ENCODE measurements at places on chromosomes 12 and 14. TPM values are rescaled to one million over a fixed set of nuclear protein-coding genes. Genes with fewer than 3 reads are reported as not detected.

The CDCA3 gene
- polyA plus RNA-seq, result 46.7 TPM

The HOXC11 gene
- polyA plus RNA-seq, result 1.1 TPM

The DBX2 gene
- polyA plus RNA-seq, result not detected

The SLC4A8 gene
- polyA plus RNA-seq, result 2.4 TPM

The PTPRB gene
- 1.8 TPM for polyA plus RNA-seq

- no peaks in the 10 kb centered on the region for H3K4me1 ChIP-seq
- no peak for DNase-seq
- no peaks in the 10 kb centered on the region for H3K27me3 ChIP-seq
- no peak overlapping the region for H3K27ac ChIP-seq
Measured at GRCh38 chr14:70029296-70030132, 150.3 kb downstream of the SMOC1 start.

- no peak for DNase-seq
- H3K4me3 ChIP-seq, result no peak overlapping the region
- H3K27me3 ChIP-seq, result no peaks in the 10 kb centered on the region
- no peaks in the 10 kb centered on the region for H3K4me1 ChIP-seq
- no peak overlapping the region for H3K27ac ChIP-seq
Measured at GRCh38 chr12:57329219-57329618, 78.2 kb upstream of the STAC3 start.

GRCh38 chr12:664075-664778 lies 982 bp upstream of the NINJ2 start:
- DNase-seq, result no peak
- H3K27ac ChIP-seq, result no peak overlapping the region
- H3K4me1 ChIP-seq, result no peaks in the 10 kb centered on the region
- no peak overlapping the region for H3K4me3 ChIP-seq
- H3K36me3 ChIP-seq, result no peaks in the 10 kb centered on the region

DNA sequence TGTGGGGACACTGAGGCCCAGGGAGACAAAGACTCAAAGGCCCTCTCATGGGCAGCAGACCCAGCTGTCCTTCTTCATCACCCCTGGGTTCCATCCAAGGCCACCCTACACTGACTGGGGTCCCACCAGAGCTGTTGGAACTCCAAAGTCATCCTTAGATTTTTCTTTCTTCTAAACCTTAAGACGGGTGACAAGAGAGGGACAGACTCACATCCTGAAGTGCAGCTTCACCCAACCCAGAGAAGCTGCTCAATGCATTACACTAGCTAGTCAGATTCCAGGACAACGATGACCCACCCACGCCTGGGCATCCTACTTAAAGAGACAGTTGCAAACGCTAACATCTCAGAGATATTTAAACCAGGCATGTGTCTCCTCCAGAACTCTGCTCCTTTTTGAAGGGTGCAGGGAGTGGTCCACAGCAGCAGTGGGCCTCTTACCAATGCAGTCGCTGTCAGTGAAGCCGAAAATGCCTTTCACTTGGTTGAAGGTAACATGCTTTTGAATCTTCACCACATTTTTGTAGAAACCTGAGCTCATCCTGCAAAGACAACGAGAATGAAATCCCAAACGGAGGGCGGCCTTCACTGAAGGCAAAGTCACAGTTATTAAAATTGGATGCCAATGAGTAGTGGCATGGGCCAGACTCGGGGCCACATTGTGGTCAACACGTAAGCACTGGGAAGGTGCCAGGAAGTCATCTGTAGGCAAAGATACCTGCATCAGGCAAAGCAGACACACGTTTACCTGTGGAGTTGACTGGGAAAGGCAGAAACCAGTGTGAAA lies 23.4 kb downstream of the SLC25A47 start:
- H3K4me3 ChIP-seq, result no peak overlapping the region
- peaks cover 21% of the 10 kb centered on the region for H3K36me3 ChIP-seq
- DNase-seq, result no peak
- peaks cover 19% of the 10 kb centered on the region for H3K4me1 ChIP-seq
- no peak overlapping the region for H3K27ac ChIP-seq

DNA sequence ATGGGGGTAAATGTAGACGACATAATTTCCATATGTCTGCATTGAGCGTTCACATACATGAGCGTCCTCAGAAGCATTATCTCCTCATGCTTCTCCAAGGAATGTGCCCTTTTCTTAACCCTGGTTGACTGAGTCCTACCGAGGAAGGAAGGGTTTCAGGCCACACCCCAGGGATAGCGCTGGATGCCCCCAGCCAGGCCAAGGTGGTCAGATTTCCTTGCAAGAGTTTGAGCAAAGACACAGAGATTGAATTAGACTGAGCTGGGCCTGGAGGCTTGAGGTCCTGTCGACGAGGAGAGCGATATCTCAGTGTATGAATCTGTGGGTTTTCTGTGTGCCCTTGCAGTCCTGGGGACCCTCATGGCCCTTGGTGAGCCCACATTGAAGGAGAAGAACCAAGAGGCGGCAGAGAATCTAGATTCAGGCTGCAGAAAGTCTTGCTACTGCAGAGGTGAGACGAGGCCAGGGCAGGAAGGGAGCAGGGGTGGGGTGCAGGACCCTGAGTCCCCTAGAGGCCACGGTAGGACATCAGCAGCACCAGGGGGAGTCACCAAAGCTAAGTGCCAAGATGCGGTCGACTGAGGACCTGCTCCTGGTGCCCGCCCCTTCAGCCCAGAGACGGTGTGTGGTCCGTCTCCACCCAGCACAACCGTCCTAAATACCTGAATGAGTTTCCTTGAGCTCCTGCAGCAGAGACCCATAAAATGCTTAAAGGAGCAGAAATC lies 94.7 kb upstream of the DIO3 start:
- no peaks in the 10 kb centered on the region for H3K4me1 ChIP-seq
- DNase-seq, result no peak
- no peaks in the 10 kb centered on the region for H3K36me3 ChIP-seq
- H3K27ac ChIP-seq, result no peak overlapping the region

DNA sequence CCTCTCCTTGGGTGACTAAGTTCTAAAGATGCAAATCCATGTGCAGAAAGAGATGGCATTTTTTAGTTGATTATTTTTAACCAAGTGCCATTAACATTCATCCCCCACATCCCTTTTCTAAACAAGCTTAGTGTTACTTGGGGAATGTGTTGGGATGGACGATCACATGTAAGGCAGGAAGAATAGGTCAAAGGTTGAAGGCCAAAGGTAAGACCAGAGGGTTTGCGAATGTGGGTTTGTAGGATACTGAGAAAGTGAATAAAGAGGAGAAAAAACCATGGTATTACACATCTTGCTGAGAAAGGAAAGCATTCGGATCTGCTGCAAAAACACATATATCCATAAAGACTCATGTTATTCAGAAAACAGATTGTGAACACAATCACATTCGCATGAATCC lies 111.6 kb downstream of the GCH1 start:
- no peaks in the 10 kb centered on the region for H3K36me3 ChIP-seq
- no peak for DNase-seq
- no peaks in the 10 kb centered on the region for H3K4me1 ChIP-seq
- H3K4me3 ChIP-seq, result no peak overlapping the region

- DNase-seq, result peak; percentile 47
- H3K36me3 ChIP-seq, result no peaks in the 10 kb centered on the region
- H3K27me3 ChIP-seq, result no peaks in the 10 kb centered on the region
- no peaks in the 10 kb centered on the region for H3K4me1 ChIP-seq
- no peak overlapping the region for H3K4me3 ChIP-seq
Measured at GRCh38 chr12:42568952-42569915, 20.3 kb downstream of the PRICKLE1 start.

GRCh38 chr12:110560048-110560447 lies 23.1 kb downstream of the PPTC7 start:
- H3K27me3 ChIP-seq, result no peaks in the 10 kb centered on the region
- no peak for DNase-seq
- no peak overlapping the region for H3K4me3 ChIP-seq
- no peak overlapping the region for H3K27ac ChIP-seq
- no peaks in the 10 kb centered on the region for H3K36me3 ChIP-seq

- peak; percentile 1 for DNase-seq
- H3K4me1 ChIP-seq, result no peaks in the 10 kb centered on the region
- peaks cover 10% of the 10 kb centered on the region for H3K36me3 ChIP-seq
Measured at GRCh38 chr12:71900091-71900490, 38.6 kb upstream of the TPH2 start.

DNA sequence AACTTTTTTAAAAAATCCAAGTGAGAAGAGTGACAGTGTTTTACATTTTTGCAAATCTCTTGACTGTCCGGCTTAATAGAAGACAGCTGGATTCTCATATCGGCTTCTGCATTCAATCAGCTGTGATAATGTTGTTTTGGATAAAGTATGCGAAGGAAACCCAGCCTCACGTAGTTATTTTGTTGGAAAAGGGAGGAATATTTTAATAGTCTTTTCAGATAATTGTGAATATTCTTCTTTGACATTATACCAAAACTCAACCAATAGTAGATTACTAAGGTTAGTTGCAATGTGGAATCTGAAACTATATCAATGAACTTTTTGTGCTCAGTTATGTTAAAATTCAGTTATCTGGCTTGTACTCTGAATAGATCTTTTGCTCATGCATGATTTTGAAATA lies 276.5 kb downstream of the ZFP36L1 start:
- H3K27ac ChIP-seq, result no peak overlapping the region
- H3K4me1 ChIP-seq, result peaks cover 2% of the 10 kb centered on the region
- no peak for DNase-seq
- H3K36me3 ChIP-seq, result no peaks in the 10 kb centered on the region
- no peak overlapping the region for H3K4me3 ChIP-seq
- no peaks in the 10 kb centered on the region for H3K27me3 ChIP-seq

- DNase-seq, result no peak
- H3K4me3 ChIP-seq, result no peak overlapping the region
- H3K27me3 ChIP-seq, result no peaks in the 10 kb centered on the region
- peaks cover 2% of the 10 kb centered on the region for H3K4me1 ChIP-seq
Measured at GRCh38 chr14:101726954-101727302, 34.6 kb upstream of the PPP2R5C start.

DNA sequence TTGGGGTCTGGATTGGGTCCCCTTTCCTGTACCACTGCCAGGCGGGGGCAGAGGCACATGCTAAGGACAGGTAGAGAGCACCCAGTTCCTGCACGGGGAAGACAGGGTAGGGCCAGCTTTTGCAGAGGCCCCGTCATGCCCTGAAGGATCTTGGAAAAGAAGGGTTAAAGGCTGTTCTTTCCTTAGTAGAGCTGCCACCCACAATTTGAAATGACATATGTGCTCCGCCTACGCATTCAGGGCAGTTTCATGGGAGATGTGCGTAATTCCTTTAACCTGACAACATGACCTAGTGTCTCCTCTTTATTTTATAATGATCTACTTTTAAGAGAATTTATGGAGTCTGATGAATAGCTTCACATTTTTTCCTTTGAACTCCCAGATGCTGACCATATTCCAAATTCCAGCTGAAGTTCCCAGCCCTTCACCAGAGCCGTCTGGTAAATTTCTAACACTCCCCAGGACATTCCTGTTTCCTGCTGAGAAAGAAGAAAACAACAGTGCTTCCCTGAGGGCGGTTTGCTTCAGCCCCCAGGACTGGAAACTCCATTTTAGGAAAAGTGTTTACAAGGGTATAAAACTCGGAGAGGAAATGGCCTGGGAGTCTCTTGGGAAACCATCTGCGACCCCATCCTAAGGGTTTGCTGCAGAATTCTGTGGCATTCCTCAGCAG lies 58.9 kb upstream of the PLEKHG3 start:
- H3K4me3 ChIP-seq, result no peak overlapping the region
- H3K36me3 ChIP-seq, result no peaks in the 10 kb centered on the region
- no peak for DNase-seq
- H3K4me1 ChIP-seq, result peaks cover 5% of the 10 kb centered on the region
- H3K27me3 ChIP-seq, result no peaks in the 10 kb centered on the region
- peak overlapping the region; percentile 72 for H3K27ac ChIP-seq

- no peak overlapping the region for H3K27ac ChIP-seq
- no peaks in the 10 kb centered on the region for H3K4me1 ChIP-seq
- H3K4me3 ChIP-seq, result no peak overlapping the region
- H3K36me3 ChIP-seq, result no peaks in the 10 kb centered on the region
- no peak for DNase-seq
Measured at GRCh38 chr14:23377573-23378563, 1.0 kb downstream of the CMTM5 start.

- no peak for DNase-seq
- no peak overlapping the region for H3K27ac ChIP-seq
- H3K4me1 ChIP-seq, result no peaks in the 10 kb centered on the region
Measured at GRCh38 chr12:47268501-47269454, 189.0 kb upstream of the AMIGO2 start.

GRCh38 chr14:24315807-24316596 lies 4.7 kb downstream of the LTB4R start:
- no peak overlapping the region for H3K4me3 ChIP-seq
- peaks cover 14% of the 10 kb centered on the region for H3K36me3 ChIP-seq
- H3K27me3 ChIP-seq, result peaks cover 3% of the 10 kb centered on the region
- peak; percentile 95 for DNase-seq
- peaks cover 5% of the 10 kb centered on the region for H3K4me1 ChIP-seq

DNA sequence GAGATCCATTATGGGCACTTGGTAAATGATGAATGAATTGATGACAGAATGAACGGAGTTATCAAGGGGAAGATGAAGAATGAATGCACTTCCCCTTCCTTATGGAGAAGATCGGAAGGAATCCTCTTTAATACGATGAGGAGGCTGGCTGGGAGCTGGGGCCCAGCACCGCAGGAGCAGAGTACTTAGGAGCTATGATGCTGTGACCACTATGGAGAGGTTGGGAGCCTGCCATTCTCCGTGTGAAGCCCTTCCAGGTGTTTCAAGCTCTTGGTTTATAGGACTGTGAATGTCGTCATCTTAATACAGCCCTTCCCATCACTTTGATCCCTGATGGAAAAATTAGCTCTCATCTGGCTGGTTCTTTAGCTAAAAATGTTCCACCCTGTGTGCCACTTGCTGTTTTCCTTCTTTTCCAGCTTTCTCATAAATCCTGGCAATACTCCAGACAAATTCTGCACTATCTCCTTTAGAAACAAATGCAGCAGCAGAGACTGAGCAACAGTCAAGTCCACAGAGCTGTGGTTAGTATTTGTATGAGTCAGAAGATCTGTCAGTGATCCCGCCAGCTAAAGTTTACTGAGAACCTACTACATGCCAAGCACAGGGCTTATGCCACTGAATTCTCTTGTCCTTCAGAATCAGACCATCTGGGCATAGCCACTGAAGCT lies 263.1 kb upstream of the CRY1 start:
- H3K4me1 ChIP-seq, result no peaks in the 10 kb centered on the region
- no peak overlapping the region for H3K27ac ChIP-seq
- no peaks in the 10 kb centered on the region for H3K27me3 ChIP-seq
- no peak overlapping the region for H3K4me3 ChIP-seq
- no peak for DNase-seq

GRCh38 chr14:29558516-29558915 lies 369.1 kb downstream of the PRKD1 start:
- H3K27me3 ChIP-seq, result no peaks in the 10 kb centered on the region
- H3K36me3 ChIP-seq, result no peaks in the 10 kb centered on the region
- peaks cover 2% of the 10 kb centered on the region for H3K4me1 ChIP-seq

GRCh38 chr12:47214001-47214619 lies 134.4 kb upstream of the AMIGO2 start:
- H3K27ac ChIP-seq, result no peak overlapping the region
- H3K4me3 ChIP-seq, result no peak overlapping the region
- H3K4me1 ChIP-seq, result no peaks in the 10 kb centered on the region
- H3K36me3 ChIP-seq, result no peaks in the 10 kb centered on the region
- no peak for DNase-seq

Measured in small intestine (tissue), 16 donors.